Stimulated activated CD8-positive, alpha-beta memory T cell treated with anti-CD3 and anti-CD28 coated beads, Interleukin-15, amount 100 ng/mL, for 4 hours (primary cell): ENCODE measurements at places on chromosomes 4 and X.

GRCh38 chr4:155032521-155033229 is 175.8 kb upstream of the NPY2R start:
- DNase-seq, result no peak

DNA sequence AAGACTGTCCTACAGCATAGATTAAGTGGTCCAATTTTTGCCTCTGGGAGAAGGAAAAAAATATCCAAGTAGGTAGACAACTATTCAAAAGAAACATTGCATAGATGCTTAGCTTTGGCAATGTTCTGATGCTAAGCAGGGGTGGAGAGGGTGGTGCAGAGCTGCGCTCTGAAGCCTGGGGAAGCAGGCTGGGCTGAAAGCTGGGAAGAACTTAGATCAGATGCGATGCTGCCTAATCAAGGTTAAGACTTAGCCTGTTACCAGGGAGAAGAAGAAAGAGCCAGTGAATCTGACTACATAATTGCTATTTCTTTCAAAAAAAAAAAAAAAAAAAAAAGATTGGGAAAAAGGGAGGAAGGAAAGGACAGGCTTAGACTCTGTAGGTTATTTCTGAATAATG is 89.0 kb upstream of the SCOC start:
- DNase-seq, result no peak

GRCh38 chr4:77174426-77174825 is 17.4 kb downstream of the CCNG2 start:
- DNase-seq, result no peak

GRCh38 chr4:123233136-123233768 is 163.3 kb upstream of the SPRY1 start:
- DNase-seq, result no peak

DNA sequence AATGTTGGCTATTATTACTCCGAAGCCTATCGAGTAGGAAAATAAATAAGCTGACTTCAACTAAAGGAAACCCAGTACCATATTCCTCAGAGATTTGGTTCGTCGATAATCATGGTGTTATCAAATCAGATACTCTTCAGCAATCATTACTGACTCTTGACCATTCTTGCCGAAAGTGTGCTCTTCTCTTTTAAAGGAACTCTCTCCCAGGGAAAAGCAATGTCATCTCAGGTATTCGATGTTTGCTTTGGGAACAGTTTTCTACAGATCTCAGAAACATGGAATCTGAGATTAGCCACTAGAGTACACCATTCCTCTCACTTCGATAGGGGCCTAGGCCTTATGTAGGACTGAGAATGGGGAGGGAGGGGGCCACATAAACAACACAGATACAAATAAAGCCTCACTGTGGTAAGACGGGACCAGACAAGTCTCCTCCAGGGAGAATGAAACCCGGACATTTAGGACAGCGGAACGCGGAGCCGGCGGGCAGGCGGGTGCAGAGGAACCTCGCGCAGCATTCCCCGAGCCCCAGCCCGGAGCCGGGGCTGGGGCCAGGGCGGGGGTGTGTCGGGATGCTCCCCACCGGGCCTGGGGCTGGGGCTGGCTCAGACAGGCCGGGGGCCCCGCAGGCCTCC is 581 bp downstream of the DNAJB14 start:
- no peak for DNase-seq

DNA sequence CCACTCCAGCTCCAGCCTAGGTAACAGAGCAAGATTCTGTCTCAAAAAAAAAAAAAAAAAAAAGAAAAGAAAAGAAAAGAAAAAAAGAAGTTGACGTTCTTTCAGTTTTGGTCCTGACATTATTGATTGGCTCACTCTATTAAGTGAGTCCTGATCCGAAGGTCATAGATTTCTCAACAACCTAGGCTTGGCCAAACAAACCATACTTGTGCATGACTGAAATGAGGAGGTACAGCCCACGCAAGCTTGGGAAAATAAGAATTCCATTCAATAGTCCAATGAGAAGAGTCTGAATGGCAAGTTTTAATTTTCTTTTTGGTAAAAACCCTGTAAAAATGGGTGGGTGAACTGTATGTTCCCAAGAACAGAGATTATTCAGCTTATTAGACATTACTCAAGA is 3.2 kb upstream of the ETNPPL start:
- DNase-seq, result no peak

- no peak for DNase-seq
These were observed 56.7 kb downstream of the TSPAN5 start for GRCh38 chr4:98601708-98602107.

DNA sequence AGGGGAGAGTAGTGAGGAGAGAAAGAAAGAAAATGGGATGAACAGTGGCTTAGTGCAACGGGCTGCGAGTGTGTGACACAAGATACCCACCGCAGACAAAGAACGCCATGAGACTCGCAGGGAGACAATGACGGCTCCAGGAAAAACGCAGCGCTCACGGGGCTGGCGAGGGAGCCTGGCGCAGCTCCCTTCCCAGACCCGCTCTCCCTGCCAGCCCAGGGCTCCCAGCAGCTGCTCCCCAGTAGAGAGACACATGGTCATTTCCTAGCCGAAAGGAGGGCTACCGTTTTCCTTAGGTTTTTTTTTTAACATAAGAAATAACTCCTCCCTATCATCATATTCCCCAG is 149.5 kb downstream of the MAML3 start:
- DNase-seq, result no peak

DNA sequence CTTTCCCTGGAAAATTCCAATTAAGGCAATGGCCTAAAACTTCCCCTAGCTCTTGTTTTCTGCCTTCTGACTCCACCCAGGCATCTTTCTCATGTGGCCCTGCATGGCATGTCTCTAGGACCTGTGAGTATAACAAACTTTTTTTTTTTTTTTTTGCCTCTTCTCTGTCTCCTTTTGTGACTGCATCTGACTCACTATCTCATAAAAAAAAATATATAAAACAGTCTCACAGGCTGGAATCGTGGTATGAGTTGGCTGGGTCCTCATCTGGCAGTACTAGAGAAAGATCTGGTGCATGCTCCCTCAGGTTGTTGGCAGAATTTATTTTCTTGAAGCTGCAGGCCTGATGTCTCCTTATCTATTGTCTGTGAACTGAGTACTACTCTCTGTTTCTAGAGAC is 313.9 kb downstream of the TECRL start:
- no peak for DNase-seq
